Hematopoietic multipotent progenitor cell treated with erythropoietin and hydrocortisone succinate and interleukin-3 and kit ligand, for 6 days (in vitro differentiated cells): ENCODE measurements at places on chromosomes 1 and 21.

GRCh38 chr1:156765666-156766065 lies 1.7 kb upstream of the PRCC start:
- DNase-seq = peak; percentile 55

DNA sequence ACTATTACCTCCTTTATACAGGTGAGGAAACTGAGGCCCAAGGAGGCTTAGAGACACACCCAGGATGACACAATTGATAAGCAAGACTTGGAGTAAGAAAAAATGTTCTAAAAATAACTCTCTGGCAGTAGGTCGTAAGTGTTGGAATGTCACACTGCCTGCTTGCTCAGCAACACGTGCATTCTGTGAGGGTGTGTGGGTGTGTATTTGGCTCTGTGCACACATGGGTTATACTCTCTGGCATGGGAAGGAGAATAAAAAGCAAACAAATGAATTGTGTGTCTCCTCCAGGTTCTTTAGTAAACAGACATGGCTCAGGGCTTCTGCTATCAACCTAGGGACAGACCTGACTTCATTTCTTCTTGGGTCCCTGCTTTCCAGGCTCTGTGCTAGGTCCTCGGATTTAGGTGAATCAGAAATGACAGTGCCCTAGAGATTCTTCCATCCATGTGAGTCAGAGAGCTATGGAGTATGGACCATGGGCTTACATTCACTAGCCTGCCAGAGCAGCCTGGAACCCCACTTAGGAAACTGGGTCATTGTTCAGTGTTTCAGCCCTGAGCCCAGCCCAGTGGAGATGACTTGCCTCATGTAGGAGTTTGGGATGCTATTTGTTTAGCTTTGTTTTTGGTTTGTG lies 72.4 kb downstream of the ELAVL4 start:
- DNase-seq = no peak

- DNase-seq = no peak
Observed at GRCh38 chr1:158898722-158899121, 32.6 kb upstream of the PYHIN1 start.

DNA sequence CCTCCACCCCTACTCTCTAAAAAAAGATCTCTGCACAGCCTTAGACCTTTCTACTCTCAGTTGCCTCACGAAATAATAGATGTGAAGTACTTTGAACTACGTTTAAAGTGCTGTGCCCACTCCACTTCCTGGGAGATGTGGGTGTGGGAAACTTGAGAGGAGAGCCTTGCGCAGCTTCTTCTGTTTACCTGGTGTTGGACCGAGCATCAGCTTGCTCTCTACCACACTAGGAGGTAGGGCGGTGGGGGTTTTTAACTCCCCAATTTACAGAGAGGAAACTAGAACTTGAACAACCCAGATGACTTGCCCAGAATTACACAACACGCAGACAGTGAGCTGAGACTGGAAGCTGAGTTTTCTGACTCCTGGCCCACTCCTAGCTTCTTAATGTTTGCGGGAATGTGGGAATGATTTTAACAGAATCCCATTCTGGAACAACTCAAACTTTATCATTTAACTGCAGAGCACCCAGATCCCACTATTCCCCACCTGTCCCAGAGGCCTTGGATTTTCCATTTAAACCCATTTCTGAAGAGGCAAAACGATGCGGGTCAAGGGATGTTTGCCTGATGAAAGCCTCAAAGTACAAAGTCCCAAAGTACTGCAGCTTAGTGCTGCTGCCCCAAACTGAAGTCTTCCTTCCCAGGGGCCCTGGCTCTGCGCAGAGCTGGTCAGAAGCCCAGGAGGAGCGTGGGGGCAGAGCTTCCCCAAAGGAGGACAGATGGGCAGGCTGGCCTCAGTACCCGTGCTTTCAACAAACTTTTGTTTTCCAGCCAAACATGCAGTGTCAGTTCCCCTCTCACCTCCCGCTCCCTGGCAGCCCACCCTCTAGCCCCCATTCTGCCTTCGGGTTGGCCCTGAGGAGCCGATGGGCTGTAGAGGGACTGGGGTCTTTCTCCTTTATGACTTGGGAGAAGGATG lies 19.0 kb downstream of the BTG2 start:
- no peak for DNase-seq

- no peak for DNase-seq
Observed at GRCh38 chr1:8343464-8344001, 25.6 kb downstream of the SLC45A1 start.

- no peak for DNase-seq
Observed at GRCh38 chr1:235077571-235078479, 50.8 kb downstream of the TOMM20 start.

GRCh38 chr1:218513328-218513727 lies 168.2 kb downstream of the TGFB2 start:
- no peak for DNase-seq

- no peak for DNase-seq
Observed at GRCh38 chr21:16156841-16157489, 427.2 kb downstream of the USP25 start.

DNA sequence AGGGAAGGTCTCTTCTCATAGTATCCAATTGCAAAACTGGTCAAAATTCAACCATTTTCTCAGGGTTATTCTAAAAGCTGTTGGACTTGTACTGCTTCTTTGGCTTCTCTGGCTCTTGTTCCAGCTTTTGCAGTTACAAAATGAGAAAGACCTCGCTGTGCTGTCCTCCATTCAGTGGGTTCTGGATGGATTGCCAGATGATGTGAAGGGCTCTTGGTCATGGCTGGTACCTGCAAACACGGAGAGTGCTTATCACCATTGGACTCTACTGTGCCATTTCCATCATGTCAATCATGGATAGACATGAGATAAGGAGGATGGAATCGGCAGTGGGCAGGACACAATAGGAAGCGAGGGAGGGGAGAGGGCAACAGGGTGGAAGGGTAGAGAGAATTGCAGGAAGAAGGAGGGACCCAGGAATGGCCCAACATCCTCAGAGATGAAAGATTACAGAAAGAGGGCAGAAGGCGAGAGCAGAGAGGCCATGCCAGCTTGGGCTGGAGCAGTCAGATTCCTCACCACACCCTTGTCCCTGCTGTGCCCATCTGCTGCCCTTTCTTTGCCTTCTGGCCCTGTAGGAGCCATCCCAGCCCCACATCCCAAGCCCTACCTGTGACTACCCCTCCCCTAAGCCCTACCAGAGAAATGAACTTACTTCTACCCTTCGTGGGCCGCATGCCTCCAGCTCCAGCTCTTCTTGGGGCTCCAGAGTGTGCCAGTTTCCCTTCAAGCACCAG lies 70.3 kb downstream of the HIVEP3 start:
- DNase-seq = no peak

GRCh38 chr1:247407180-247407616 lies 8.8 kb upstream of the NLRP3 start:
- peak; percentile 55 for DNase-seq

DNA sequence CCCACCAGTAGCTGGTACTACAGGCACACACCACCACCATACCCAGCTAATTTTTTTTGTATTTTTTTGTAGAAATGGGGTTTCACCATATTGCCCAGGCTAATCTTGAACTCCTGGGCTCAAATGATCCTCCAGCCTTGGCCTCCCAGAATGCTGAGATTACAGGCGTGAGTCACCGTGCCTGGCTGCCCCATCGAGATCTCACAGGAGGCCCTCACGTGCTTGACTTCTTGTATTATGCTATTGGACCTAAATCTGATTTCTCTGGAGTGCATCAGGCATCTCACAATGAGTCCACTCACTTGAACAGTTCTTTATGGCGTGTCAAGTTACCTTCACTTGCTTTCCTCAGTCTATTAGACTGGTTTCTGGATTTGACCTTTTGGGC lies 9.3 kb upstream of the RSRP1 start:
- DNase-seq = no peak

DNA sequence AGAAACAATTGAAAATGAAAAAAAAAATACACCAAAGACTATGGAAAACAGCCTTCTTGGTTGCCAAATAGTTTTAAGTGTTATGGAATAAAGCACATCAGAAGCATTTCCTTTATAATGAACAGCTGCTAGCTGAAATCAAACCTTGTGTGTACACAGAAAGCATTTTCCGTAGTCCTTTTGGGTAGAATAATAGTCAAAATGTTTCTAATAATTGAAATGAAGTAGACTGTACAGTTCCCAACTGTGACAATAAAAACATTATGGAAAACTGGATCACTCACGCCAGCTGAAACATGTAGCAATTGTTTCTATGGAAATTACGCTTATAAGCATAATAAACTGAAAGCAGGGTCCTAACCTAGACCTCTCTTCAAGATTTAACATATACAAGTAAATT lies 856.3 kb upstream of the B3GALT2 start:
- DNase-seq = no peak

GRCh38 chr1:203627851-203628200 lies 1.2 kb downstream of the ATP2B4 start:
- peak; percentile 62 for DNase-seq

DNA sequence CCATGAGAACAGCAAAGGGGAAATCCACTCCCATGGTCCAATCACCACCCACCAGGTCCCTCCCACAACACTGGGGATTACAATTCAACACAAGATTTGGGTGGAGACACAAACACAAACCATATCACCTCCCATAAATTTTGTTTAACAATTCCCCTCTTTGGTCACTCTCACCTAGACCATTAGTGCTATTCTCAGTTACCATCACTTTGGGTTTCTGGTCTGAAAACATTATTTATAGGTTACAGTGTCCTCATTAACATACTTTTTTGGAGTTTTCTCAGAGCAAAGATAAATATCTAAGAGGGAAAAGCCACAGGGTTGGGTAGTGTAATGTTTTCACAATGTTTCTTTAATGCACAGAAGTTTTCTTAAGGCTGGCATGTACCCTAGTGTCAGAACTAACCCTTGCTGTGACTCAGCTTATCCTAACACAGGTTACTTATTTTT lies 47.7 kb upstream of the DNAH14 start:
- no peak for DNase-seq

GRCh38 chr1:18556364-18556763 lies 74.3 kb upstream of the PAX7 start:
- DNase-seq = peak; percentile 57

DNA sequence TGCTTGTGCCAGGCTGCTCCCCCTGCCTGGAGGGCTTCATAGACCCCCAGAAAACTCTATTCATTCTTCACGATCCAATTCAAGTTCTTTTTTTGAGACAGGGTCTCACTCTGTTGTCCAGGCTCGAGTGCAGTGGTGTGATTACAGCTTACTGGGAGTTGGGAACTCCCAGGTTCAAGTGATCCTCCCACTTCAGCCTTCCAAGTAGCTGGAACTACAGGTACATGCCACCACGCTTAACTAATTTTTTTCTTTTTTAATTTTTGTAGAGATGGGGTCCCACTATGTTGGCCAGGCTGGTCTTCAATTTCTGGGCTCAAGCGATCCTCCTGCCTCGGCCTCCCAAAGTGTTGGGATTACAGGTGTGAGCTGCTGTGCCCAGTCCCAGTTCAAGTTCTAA lies 4.3 kb downstream of the STK40 start:
- DNase-seq = no peak

DNA sequence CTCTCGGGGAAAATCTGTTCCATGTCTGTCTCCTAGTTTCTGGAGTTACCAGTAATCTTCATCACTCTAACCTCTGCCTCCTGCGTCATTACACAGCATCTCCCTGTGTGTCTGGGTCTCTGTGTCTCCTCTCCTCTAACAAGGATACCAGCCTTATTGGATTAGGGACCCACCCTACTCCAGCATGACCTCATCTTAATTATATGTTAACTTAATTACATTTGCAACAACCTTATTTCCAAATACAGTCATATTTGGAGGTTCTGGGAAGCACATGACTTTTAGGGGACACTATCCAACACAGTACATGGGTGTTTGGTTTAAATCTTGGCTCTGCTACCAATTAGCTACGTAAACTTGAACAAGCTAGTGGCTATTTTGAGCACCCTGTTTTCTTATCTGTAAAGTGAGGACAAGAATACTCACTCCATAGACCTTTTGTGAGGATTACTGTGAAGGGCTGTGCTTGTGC lies 83.9 kb upstream of the SGIP1 start:
- no peak for DNase-seq

DNA sequence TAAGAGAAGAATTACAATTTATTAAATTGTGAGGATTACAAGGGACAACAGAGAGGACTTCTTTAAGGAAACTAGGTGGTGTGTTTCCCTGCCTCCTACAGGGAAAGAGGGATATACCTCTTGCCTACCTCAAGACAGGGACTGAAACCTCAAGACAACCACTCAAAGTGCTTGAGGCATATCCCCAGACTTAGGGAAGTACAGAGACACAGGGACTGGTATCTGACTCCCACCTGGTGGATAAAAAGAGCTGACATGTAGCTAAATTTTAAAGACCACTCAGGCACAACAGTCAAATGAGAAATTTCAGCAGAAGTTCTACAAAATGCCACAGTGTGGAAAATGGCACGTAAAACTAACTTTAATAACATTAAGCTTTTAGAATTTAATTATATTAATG lies 21.3 kb downstream of the DENND2C start:
- DNase-seq = no peak

GRCh38 chr1:30724175-30724574 lies 790 bp upstream of the MATN1 start:
- DNase-seq = no peak

DNA sequence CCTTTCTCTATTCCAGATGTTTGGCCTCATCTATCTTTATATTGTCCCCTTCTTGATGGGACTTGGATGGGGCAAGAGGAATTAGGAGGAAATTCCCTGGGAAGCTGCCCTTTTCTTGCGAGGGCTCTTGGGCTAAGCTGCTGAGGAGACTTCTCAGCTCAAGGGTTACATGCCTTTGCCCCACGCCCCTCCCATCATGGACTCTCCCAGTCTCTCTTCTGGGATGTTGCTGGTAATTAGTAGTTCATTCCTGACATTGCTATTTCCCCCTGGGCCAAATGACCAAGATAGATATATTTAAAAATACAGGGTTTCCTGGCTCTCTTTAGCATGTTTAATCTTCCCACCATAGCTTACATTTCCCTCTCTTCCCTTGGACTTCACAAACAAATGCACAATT lies 90.6 kb upstream of the RALGPS2 start:
- no peak for DNase-seq

- no peak for DNase-seq
Observed at GRCh38 chr1:89201106-89201794, 2.5 kb upstream of the GBP4 start.

DNA sequence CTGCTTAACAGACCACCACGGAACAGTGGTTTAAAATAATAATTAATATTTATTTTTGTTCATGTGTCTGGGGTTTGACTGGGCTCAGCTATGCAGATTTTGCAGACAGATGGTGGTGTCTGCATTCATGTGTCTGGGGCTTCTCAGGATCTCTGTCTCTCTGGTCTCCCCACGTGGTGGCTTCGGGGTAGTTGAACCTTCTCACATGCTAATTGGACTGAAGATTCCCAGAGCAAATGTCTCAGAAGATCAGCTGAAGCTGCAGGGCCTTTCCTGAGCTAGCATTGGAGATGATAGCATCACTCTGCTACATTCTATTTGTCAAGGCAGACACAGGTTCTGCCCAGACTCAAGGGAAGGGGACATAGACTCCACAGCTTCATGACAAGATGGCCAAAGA lies 109.1 kb upstream of the DNAH14 start:
- no peak for DNase-seq
